ENCODE measurements at places on chromosomes 7 and 10.

GRCh38 chr10:15324113-15324512 lies 47.0 kb downstream of the FAM171A1 start:
- no peak for DNase-seq

DNA sequence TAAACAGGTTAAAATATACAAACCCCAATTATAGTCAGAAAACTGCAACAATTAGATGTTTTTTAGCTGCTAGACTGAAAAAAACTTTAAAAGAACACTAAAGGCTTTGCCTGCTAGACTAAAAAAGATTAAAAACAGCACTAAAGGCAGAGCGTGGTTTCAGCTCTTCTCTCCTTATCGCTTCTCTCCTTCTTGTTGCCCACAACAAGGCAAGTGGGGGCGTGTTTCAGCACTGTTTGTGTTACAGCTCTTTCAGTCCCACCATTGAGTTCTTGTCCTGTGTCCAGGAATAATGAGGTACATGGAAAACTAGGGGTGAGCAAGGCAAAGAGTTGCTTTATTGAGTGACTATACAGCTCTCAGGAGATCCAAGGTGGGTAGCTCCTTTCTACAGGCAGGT lies 112.3 kb downstream of the HPSE2 start:
- no peak for DNase-seq

GRCh38 chr7:3154317-3154716 lies 110.7 kb upstream of the CARD11 start:
- no peak for DNase-seq

DNA sequence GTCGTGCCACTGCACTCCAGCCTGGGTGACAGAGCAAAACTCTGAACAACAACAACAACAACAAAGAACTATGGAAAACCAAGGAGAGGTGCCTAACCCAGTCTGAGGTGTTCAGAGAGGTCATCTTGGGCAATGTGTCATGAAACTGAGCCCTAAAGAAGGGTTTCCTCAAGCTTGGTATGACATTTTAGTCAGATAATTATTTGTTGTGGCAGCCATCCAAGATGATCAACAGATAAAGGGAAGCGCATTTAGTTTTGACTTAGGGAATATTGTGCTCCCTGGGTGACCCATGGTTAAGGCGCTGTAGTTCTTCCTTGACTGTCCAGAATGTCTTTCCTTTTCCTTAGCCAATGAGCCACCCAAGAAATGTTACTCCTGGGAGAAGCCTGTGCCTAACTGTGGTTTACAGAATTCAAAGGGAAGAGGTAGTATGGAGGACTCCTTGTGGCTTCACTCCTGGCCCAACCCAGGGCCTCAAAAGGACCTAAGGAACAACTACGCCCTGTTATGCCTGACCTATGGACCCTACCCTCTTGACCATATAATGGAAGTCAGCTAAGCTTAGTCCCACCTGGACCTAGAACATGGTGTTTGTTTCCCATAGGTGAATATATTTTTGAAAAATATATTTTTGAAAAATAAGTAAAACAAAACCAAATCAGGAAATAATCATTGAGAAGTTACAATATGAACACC lies 42.4 kb downstream of the TPST1 start:
- no peak for DNase-seq

GRCh38 chr7:83629117-83629880 lies 19.6 kb downstream of the SEMA3E start:
- no peak for DNase-seq

DNA sequence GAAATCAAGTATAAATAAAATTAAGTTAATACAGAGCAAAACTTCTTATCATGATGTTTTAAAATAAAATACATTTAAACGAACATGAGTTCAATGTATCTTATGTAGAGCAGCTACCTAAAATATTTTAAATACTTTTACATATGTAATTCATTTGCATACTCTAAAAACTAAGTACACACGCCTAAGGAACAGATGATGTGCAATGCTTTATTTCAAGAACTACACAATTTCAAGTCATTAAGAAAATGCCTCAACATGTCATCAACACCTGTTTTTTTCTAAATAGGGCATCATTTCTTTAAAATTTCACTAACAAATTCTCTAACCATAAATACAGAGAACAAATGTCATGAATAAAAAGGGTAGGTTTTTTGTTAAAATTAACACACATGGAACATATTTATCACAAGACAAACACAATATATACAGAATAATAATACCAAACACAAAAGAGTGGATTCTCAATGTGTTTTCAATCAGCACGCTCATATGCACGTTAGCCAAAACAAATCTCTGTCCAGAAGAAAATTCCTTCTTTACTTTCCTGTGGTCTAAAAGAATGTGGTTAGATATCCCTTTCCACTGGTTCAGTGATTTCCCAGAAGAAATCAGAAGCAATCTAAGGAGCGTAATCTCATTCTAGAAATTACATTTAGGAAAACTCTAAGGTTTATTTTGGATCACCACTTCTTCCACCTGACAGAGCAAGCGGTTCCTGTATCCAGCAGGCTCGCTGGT lies 73.0 kb upstream of the PFKP start:
- DNase-seq = peak; percentile 85

DNA sequence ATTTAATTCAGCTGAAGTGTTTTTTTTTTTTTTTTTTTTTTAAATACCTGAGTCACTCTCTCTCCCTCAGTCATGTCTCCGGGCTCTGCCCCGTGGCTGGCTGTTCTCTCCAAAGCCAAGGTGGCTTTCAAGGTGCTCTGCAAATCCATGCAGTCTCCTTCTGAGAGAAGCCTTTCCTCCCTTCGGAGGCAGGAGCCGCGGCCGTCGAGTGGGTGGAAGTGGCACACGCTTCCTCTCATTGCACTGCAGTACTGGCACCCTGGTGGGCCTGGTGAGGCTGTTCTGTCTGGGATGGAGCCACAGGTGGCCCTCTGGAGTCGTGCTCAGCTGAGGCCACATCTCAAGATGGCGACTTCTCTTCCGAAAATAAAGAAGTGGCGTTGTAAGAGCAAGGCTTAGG lies 221.8 kb downstream of the GLRX3 start:
- DNase-seq = no peak

DNA sequence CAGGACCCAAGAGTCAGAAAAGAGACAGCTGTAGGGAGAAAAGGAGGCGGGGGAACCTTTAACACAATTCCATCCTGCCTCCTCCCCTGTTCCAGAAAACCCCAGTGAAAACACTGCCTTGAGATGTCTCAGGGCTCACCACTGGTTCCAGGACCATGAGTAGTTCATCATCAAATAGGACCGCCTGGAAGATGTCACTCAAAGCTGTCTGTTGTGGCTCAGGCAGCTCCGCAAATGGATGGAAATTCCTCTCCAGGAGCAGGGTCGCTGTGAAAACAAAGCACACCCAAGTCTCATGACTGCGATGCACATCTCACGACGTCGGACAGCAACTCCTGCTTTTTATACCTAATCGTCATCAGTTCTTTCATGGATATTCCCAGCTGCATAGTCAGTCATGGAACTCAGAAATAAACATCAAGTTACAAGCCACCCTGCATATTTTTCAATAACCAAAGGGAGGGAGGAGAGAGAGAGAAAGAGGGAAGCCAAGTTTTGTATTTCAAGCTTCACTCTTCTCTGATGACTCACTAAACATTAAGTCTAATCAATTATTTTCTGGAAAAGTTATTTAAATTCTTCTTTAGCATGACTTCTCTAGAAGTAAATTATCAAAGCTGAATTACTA lies 49.2 kb downstream of the GSDME start:
- peak; percentile 35 for DNase-seq

GRCh38 chr7:36707898-36708297 lies 16.4 kb downstream of the AOAH start:
- DNase-seq = no peak

DNA sequence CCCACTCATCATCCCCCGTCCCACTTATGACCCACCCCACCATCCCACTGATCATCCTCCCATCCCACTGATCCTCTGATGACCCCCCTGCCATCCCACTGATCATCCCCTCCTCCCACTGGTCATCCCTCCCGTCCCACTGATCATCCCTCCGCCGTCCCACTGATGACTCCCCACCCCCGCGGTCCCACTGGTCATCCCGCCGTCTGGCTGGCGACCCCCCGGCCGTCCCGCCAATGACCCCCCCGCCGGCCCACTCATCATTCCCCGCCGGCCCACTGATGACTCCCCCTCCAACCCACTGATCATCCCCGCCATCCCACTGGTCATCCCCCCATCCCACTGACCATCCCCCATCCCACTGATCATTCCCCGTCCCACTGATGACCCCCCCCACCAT lies 161.1 kb downstream of the GRM8 start:
- no peak for DNase-seq

- DNase-seq = peak; percentile 14
These were observed 1354.7 kb upstream of the LRRTM3 start for GRCh38 chr10:65571011-65571570.

GRCh38 chr7:52838981-52839411 lies 196.4 kb upstream of the POM121L12 start:
- peak; percentile 87 for DNase-seq

DNA sequence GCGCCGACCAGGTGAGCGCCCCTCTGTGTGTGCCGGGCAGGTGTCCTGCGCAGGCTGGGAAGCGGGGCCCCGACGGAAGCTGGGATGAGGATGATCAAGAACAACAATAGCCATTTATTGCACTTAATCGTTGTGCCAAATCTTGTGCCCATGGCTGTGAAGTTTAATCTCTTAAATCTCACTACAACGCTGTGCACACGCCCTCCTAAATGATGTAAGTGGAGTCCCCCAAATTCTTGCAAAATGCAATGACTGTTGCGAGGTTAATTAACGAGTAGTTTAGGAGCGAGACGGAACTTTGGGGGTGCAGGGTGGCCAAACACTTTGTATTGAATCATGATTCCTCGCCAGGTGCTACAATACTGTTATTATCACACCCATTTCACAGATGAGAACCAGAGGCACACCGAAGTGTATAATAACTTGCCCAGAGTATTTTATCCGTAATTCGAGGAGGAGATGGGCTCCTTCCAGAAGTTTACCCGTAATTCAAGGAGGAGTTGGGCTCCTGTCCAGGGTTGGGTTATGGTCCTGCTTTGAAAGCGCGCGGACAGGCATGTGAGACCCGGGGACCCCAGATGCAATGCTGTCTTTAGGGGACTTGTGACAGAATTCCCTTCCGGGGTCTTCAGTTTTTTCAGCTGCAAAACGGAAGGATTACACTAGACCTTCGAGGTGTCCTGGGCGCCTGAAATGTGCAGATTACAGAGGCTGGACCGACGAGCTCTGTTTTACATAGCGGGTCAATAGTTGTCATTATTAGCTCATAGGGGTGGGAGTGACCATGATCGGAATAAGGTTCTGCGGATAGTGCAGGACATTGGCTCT lies 1.0 kb downstream of the FFAR4 start:
- no peak for DNase-seq

- no peak for DNase-seq
These were observed 4.1 kb upstream of the PILRB start for GRCh38 chr7:100353685-100354330.

DNA sequence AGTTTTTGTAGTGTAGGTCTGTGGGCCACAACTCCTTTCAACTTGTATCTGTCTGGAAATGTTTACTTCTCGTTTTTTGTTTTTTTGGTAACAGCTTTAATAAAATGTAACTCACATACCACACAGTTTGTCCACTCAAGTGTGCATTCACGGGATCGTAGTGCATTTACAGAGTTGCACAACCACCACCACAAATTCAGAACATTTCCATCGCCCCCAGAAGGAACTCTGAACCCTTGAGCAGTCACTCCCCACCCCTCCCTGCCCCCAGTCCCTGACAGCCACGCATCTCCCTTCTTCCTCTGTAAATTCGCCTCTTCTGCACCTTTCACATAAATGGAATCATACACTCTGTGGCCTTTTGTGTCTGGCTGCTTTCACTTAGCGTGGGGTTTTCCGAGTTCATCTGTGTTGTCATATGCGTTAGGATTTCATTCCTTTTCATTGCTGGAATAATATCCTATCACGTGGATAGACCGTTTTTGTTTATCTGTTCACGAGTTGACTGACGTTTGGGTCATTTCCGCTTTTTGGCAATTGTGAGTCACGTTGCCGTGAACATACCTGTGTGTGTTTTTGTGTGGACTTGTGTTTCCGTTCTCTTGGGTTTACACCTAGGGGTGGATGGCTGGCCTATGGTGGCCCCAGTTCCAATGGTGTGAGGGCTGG lies 10.3 kb downstream of the JAKMIP3 start:
- DNase-seq = no peak

GRCh38 chr7:112853422-112853821 lies 63.2 kb upstream of the TMEM168 start:
- no peak for DNase-seq

- DNase-seq = peak; percentile 52
These were observed 135.6 kb downstream of the TMEM168 start for GRCh38 chr7:112654322-112655216.

- DNase-seq = peak; percentile 69
These were observed at the start of gene FGFBP3 for GRCh38 chr10:91909117-91909677. Gene FGFBP3 (minus strand): TSS chr10:91909486. CDS start chr10:91908969, 517 bp downstream.
